Left kidney (tissue), 8 donors: ENCODE measurements at places on chromosomes 2 and 18.

DNA sequence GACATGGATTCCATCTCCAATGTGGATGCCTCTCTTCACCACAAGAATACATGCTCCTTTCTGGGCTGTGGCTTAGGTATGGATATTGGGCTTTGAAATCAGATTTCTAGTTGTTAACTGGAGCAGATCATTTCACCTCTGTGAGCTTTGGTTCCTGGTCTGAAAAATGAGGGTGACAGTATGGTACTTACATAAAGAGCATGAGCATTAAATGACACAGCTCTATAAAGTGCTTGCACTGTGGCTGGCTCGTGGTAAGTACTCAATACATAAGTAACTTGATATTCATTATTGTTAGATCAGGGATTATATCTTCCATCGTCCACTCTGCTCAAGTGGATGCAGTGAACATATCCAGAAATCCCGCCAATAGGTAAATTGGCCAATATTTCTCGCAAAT lies 33.4 kb downstream of the ARHGAP25 start:
- DNase-seq, result no peak

DNA sequence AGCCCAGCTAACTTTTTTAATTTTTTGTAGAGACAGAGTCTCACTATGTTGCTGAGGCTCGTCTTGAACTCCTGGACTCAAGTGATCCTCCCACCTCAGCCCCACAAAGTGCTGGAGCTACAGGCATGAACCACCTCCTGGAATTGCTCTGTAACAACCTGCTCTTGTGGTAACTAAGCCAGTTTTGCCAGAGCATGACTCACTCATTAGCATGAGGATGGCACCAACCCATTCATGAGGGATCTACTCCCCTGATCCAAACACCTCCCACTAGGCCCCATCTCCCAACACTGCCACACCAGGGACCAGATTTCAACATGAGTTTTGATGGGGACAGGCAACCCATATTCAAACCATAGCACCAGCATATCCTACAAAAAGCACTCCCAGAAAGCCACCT lies 348.9 kb upstream of the RAB12 start:
- no peak for DNase-seq

- no peak for DNase-seq
These were observed 23.8 kb downstream of the FAP start for GRCh38 chr2:162219426-162219825.

DNA sequence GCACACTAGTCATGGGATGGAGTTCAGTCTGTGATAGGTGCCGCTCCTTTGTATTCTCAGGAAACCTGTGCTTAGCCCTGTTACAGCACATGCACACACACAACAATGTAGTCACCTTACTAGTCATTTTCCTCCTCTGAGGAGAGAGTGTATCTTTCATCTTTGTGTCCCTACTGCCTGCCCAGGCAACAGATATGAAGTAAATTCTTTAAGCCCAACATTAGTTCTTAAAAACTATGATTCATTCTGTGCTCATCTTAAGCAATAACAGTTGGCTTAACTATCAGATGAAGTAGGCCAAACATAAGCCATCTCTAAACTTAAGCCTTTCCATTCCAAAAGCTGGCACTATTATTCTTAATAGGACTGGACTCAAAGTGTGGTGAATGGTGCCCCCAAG lies 186.5 kb downstream of the LNPK start:
- DNase-seq, result no peak

DNA sequence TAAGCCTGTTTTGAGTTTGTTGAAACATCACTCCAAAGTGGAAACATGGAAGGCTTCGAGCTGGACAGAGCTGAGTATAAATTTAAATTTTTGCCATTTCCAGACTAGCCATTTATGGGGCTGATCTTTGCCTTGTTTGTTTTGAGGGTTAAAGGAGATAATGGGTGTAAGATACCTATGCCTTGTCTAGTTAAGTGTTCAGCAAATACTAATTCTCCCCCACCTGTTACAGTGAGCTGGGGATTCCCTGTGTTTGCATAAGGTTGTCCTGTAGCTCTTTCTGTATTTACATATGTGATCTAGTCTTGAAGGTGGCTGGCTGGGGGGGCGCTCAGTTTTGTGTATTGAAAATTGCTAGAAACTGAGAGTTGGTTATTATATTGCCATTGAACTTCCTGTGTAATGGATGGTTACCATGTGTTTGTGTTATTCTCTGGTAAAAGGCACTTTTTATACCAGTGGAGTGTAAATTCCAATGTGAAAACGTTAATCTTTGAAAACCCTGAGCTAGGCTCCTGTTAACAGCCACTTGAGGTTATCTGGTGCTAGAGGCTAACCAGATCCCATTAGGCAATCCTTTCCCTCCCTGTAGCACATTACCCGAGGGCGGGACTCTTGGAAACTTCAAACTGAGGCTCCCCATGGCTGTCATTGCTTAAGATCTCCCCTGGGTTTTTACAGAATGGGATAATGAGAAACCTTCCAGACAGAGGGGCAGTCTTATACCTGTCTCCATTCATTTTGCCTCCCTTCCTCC lies 26.7 kb downstream of the TANC1 start:
- no peak for DNase-seq

DNA sequence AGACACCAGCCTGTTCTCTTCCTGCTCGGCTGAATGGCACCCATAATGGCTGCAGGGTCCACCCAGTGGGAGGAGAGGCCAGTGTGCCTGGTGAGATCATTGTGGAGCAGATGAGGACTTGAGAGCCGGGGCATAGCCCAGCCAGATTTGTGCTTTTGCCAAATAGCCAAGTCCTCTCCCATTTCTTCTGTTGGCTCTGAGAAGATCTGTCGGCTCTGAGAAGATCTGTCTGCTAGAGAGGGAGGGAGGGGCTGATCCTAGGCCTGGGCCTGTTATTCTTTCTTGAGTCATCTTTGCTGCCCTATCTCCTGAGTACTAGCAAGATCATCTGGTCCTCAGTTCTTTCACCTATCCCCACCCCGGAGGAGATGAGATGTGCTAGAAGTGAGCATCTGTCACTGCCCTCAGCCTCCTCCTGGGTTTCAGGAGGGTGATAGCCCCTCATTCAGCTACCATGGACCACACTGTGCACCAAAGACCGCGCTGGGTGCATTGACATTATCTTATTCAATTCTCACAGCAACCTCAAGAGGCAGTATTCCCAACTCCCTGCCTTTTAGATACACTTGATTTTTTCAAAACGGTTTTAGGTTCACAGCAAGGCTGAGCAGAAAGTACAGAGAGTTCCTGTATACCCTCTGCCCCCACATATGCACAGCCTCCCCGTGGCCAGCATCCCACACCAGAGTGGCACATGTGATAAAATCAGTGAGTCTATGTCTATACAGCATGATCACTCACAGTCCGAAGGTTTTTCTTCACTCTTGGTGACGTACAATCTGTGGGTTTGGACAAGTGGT lies 98.6 kb downstream of the CAPN13 start:
- DNase-seq, result no peak

DNA sequence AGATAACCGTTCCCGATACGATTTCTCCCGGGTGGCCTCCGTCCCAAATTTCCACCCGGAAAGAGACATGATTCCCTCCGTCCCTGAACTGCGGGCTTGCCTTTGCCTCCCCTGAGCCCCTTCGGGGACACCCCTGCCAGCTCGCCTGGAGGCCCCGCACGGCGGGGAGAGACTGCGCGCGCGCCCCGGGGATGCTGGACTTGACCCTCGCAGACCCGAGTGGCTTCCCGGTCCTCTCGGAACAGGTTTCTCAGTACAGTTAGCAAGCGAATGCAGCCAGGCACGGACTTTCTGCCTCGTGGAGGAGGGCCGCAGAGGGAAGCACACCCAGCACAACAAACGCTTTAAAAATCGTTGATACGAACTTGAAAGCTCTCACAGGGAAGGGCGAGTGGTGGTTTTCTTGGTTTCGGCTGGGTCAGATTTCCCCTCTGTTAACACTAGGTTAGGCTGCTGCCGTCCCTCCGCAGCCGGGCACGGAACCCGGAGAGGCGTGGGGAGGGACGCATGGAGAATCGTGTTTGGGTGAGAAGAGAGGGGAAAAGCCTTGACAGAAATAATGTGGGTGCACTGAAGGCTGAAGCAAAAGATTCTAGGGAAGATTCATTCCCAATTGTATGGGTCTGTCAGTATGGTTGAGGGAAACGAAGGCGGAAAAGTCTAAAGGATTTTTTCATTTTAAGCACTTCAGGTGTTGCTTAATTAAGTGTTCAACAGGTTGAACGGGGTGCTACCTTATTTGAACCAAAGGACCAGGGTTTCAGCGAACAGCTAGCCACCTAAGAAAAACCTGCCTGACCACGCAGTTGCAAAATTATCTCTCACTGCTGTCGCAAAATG lies 916 bp downstream of the TNFRSF11A start:
- no peak for DNase-seq

DNA sequence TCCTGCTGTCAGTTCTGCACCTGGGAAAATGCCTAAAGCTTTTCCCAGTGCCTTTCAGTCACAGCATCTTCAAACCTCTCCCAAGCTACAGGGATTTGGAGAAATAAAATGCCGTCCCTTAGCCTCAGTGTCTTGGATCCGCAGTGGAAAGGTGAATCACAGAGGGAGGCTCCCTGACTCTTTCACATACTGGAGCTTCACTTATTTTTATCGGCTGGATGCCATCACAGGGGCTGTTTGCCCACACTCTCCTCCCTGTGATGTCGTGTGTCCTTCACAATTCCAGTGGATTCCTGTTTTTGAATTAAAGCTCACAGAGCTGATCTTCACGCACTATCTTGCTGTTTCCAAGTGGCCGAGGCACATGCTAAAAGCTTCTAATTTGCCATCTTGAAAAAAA lies 1303.1 kb upstream of the DDX18 start:
- no peak for DNase-seq

DNA sequence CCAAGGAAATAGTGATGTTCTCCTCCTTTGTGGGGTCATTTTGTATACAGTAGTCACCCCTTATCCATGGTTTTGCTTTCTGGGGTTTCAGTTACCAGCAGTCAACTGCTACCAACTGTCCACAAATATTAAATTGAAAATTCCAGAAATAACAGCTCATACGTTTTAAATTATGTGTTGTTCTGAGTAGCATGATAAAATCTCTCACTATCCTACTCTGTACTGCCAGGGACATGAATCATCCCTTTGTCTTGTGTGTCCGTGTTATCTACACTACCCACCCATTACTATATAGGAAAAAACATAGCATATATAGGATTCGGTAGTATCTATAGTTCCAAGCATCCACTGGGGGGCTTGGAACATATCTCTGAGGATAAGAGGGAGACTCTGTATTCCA lies 120.9 kb upstream of the DCC start:
- no peak for DNase-seq

GRCh38 chr2:120646994-120647393 lies 88.7 kb upstream of the GLI2 start:
- DNase-seq, result no peak

DNA sequence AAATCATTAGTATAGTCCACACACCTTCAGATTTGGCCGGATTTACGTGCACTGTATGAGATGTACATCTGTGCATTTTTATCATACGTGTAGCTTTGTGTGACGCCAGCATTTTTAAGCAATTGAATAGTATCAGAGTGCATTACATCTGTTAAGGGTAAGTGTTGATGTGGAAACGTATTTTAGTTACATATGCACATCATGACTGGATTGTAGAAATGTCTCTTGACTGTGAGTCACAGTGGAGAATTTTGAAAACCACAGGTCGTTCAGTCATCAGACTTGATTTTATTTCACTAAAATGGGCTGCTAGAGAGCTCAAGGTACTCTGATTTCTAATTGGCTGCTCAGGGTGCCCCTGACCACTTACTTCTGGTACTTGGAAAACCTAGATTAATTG lies 5.4 kb upstream of the GPBAR1 start:
- no peak for DNase-seq

GRCh38 chr18:3340015-3340681 lies 78.2 kb downstream of the MYL12B start:
- no peak for DNase-seq

- DNase-seq, result no peak
These were observed 6.7 kb downstream of the SLC66A2 start for GRCh38 chr18:79944746-79945117.

GRCh38 chr2:163528640-163529217 lies 207.1 kb downstream of the FIGN start:
- DNase-seq, result no peak

DNA sequence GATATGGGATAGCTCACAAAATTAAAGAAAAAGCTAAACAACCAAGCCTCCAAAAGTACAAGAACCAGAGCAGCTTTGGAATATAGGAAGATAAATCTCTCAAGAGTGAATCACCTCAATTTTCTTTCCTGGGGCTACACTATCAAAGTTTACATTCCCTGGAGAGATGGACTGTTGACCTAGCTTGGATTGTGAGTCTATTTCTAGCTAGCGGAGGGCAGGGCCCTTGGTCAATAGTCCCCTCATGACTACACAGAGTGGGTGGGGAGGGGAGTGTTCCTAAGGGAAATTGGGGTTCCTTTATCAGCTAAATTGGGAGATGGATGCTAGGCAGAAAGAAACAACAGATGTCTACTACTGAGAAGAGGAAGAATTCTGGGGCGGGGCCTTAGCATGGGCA lies 29.9 kb upstream of the EIF2AK3 start:
- DNase-seq, result no peak

DNA sequence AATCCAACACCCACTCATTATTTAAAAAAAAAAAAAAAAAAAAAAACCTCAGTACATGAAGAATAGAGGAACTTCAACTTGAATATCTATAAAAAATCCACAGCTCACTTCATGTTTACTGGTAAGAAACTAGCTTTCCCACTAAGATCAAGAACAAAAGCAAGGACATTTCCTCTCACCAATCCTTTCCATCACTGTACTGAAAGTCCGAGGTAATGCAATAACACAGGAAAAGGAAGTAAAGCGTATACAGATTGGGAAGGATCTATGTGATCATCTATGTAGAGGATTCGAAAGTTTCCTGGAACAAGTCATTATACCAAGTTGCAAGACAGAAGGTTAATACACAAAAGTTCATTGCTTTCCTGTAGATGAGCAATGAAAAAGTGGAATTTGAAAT lies 63.2 kb downstream of the ROCK2 start:
- no peak for DNase-seq

GRCh38 chr2:129758784-129759471 lies 220.5 kb upstream of the RAB6C start:
- DNase-seq, result no peak

DNA sequence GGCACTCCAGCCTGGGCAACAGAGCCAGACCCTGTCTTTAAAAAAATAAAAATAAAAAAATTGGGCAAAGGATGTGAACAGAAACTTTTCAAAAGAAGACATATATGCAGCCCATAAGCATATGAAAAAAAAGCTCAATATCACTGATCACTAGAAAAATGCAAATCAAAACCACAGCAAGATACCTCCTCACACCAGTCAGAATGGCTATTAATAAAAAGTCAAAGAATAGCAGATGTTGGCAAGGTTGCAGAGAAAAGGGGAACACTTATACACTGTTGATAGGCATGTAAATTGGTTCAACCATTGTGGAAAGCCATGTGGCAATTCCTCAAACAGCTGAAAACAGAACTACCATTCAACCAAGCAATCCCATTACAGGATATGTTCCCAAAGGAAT lies 204.1 kb upstream of the SRD5A2 start:
- DNase-seq, result no peak

GRCh38 chr2:45433363-45433762 lies 177.7 kb downstream of the SRBD1 start:
- no peak for DNase-seq

- no peak for DNase-seq
These were observed 103.9 kb downstream of the VIT start for GRCh38 chr2:36800381-36800780.
